Stimulated activated CD8-positive, alpha-beta memory T cell treated with anti-CD3 and anti-CD28 coated beads, Interleukin-7, amount 100 ng/mL, for 4 hours (primary cell): ENCODE measurements at places on chromosomes 11 and 22.

DNA sequence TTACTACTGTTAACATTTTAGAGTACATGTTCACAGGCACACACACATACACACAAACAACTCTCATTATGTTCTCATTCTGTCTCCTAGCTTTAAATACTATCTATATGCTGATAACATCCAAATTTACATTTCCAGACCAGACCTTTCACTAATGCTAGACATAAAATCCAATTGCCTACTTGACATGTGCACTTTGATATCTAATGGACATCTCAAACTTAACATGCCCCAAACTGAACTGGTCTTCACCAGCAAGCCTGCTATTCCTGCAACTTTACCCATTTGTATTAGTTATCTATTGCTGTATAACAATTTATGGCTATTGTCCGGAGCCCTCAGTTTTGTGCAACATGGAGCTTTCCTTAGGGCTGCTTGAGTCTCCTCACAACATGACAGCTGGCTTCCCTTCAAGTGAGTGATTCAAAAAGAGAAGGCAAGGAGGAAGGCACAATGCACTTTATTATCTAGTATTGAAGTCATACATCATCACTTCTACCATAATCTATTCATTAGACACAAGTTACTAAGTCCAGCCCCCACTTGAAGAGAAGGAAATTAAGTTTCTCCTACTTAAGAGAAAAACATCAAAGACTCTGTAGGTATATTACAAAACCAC lies 3.0 kb downstream of the SLC36A4 start:
- DNase-seq, result no peak

DNA sequence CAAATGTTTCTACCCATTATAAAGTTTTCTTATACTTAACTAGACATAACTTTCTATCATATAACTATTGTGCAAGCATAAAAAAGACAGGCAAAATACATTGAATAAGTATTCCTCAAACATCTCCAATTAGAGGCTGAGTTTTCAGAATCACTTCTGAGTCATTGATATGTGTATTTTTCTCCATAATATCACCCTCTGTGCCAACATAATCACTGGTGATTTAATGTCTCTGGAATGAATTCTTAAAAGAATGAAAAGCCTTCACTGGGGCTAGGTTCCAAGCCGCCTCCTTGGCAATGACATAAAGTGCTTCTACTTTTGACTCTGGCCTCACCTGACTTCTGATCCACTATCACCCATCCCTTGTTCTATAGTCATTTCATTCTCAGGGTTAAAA lies 197.0 kb upstream of the E2F8 start:
- DNase-seq, result no peak

DNA sequence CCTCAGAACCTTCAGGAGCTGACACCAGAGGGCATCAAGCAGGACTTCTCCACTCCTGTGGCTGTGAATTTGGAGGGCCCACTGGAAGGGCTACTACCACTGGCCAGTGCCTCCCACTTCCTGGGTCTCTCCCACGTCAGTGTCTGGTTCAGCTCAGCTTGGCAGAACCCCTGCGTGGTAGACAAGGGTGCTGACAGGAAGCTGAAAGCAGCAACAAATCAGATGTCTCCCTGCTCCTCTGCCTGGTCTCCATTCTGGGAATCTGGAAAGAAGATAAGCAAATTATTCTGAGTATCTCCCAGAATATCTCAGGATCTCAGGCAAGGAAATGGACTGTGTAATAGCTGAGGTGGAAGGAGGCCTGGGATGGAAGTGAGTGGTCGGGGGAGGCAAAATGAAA lies 61.5 kb downstream of the TMPRSS5 start:
- DNase-seq, result no peak

GRCh38 chr11:86041975-86042378 lies 26.9 kb downstream of the PICALM start:
- peak; percentile 28 for DNase-seq
